Glomerular endothelial cell (primary cell): ENCODE measurements at places on chromosomes 12 and 14. TPM values are rescaled to one million over a fixed set of nuclear protein-coding genes. Genes with fewer than 3 reads are reported as not detected.

Gene CYP27B1
- total RNA-seq = 0.15 and 1.1 TPM in 2 replicates

Gene ANKRD33
- total RNA-seq = 1.2 and 3.2 TPM in 2 replicates

Gene BCL11B
- 0.18 TPM in 1 of 2 replicates, not detected in the other for total RNA-seq

Gene TAS2R13
- total RNA-seq = 2.7 TPM in 1 of 2 replicates, not detected in the other

Gene MYO1H
- not detected in 2 replicates for total RNA-seq

Gene BRF1
- 37.9 and 63.4 TPM in 2 replicates for total RNA-seq

Gene DBX2
- total RNA-seq = not detected in 2 replicates

Gene SERPINA1
- total RNA-seq = 0.87 and 0.88 TPM in 2 replicates

Gene TSPAN8
- total RNA-seq = not detected in 2 replicates

Gene PRPH
- total RNA-seq = 1.5 TPM in 1 of 2 replicates, not detected in the other

Gene KCNH3
- not detected in 2 replicates for total RNA-seq

Gene KRT77
- total RNA-seq = not detected in 2 replicates

Gene HHIPL1
- 2.6 and 4.3 TPM in 2 replicates for total RNA-seq

Gene PAX9
- 0.18 and 0.34 TPM in 2 replicates for total RNA-seq

Gene COX8C
- total RNA-seq = not detected in 2 replicates

Gene GDF3
- 0.53 and 0.78 TPM in 2 replicates for total RNA-seq

Gene BICDL1
- 0.70 TPM in 1 of 2 replicates, not detected in the other for total RNA-seq

Gene PRICKLE1
- 6.8 and 7.1 TPM in 2 replicates for total RNA-seq

Gene KRT80
- total RNA-seq = 1.5 and 1.6 TPM in 2 replicates

Gene PLA2G1B
- not detected in 2 replicates for total RNA-seq

Gene TMEM132C
- total RNA-seq = not detected in 2 replicates

Gene MSRB3
- total RNA-seq = 23.0 and 35.3 TPM in 2 replicates

Gene SYT1
- 9.6 and 13.2 TPM in 2 replicates for total RNA-seq

Gene TSPAN19
- 0.35 TPM in 1 of 2 replicates, not detected in the other for total RNA-seq

Gene NRIP2
- not detected in 2 replicates for total RNA-seq

Gene CRIP1
- 2.0 TPM in 1 of 2 replicates, not detected in the other for total RNA-seq

Gene BEGAIN
- total RNA-seq = 0.05 TPM in 1 of 2 replicates, not detected in the other
